NCI-H2081 treated with DMSO at 0.1 percent for 48 hours (cell line): ENCODE measurements at places on chromosomes 5 and 9.

- peak; percentile 39 for DNase-seq
Observed at GRCh38 chr5:143495821-143496275, 92.4 kb upstream of the NR3C1 start.

DNA sequence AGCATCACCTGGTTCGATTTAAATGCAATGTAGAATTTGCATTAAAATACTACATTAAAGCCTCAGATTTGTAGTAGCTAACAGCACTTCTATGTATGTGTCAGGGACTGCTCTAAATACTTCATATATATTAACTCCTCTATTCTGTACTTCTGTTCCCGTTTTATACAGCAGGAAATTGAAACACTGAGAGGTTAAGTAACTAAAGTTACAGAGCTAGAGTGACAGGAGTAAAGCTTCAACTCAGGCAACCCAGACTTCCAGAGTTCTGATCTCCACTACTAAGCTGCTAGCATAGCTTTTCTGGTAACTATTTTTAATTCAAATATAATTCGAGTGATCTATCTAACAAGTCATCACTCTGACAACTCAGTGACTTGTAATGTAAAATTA lies 619 bp upstream of the APC start:
- DNase-seq = no peak

DNA sequence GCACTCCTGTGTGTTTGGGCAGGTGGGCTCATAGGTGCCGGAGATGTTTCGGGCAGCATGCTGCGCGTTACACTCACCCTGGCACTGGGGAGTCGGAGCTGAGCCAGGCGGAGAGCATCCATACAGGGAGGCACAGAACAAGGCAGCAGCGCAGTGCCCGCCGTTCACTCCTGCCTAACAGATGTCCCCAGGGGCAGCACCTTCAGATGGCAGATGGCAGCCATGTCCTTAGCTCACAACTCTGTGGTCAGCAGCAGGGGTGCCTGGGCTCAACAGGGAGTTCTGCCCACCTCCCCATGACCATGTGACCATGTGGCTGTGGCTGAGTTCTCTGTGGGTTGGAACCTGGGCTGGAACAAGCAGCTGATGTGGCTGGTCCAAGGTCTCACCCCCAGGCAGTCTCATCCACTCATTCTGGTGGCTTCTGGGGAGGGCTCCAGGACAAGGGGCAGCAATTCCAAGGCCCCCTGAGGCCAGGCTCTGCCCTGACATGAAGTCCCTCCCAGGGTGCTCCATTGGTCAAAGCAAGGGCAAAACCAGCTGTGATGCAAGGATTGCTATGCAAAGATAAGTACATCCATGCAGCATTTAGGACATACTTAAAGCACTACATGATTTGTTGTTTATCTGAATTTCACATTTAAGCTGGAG lies 64.2 kb downstream of the MRPL36 start:
- DNase-seq = no peak

GRCh38 chr9:95157481-95158151 lies 159.9 kb downstream of the FANCC start:
- DNase-seq = no peak

GRCh38 chr5:921456-922435 lies 29.1 kb downstream of the TRIP13 start:
- DNase-seq = no peak

DNA sequence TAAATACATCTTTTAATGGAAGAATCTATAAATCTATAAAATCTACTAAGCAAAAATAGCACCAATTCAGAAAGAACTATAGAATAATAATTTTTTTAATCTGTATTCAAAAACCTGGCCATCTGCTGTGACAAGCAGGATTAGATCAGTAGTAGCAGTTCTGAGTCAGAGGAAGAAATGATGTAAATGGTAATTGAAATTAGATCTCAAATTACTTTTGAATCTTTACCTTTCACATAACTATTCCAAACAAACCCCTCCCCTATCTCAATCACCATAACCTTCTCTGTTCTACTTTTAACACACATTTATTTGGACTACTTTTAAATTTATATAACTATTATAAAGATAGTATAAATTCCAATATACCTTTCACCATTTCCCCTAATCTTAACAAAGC lies 727.8 kb upstream of the FAM174A start:
- no peak for DNase-seq

- no peak for DNase-seq
Observed at GRCh38 chr5:124394700-124395245, 351.7 kb downstream of the ZNF608 start.

GRCh38 chr5:138024117-138024516 lies 8.8 kb downstream of the FAM13B start:
- DNase-seq = no peak

GRCh38 chr9:6739218-6739617 lies 18.6 kb upstream of the KDM4C start:
- no peak for DNase-seq

DNA sequence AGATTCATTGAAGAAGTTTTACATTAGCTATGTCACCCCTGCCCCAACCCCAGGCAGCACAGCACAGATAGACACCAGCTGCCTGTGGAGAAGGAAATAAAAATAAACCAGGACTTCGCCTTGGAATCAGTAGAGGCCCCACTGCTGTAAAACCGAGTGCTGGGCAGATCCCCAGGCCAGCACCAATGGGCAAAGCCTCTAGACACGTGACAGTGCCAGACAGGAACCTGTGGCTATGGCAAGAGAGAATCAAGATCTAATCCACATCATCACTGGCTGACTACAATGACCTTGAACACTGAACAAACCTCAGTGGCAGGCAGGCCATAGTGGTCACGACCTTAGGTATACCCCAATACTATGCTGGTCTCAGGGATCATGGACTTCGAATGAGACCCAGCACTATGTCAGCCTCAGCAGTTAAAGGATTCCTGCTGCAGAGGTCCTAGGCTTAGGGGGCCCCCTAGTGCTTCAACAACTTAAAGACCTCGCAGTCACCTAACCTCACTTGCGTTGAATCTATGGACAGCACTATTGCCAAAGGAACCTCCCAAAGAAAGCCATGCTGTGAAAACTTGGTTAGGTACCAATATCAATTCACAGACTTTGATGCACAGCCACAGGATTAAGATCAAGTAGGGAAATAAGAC lies 2118.6 kb upstream of the C9orf72 start:
- peak; percentile 20 for DNase-seq

DNA sequence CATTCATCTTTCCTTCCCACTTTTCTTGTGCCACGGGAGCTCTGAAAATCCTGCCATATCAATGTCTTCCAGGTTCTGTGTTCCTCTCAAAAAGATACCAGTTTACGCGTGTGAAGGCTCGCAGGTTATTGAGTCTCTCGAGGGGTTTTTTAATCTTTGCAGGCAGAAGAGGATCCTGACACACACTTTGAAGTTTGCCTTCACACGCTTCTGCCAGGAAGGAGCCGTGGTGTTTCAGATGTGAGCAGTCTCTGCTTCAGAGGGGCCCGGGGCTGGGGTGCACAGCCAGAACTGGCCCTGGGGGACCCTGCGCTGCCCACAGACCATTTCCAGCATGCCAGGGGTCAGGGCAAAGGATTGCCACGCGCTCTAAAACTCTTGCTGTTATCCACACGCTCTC lies 167.2 kb downstream of the TTLL11 start:
- no peak for DNase-seq

GRCh38 chr5:93603078-93603792 lies 20.2 kb downstream of the NR2F1 start:
- no peak for DNase-seq
